ENCODE measurements at places on chromosomes 2 and 18. TPM values are rescaled to one million over a fixed set of nuclear protein-coding genes. Genes with fewer than 3 reads are reported as not detected.

The EMILIN2 gene
- total RNA-seq, result 53.4 TPM

DNA sequence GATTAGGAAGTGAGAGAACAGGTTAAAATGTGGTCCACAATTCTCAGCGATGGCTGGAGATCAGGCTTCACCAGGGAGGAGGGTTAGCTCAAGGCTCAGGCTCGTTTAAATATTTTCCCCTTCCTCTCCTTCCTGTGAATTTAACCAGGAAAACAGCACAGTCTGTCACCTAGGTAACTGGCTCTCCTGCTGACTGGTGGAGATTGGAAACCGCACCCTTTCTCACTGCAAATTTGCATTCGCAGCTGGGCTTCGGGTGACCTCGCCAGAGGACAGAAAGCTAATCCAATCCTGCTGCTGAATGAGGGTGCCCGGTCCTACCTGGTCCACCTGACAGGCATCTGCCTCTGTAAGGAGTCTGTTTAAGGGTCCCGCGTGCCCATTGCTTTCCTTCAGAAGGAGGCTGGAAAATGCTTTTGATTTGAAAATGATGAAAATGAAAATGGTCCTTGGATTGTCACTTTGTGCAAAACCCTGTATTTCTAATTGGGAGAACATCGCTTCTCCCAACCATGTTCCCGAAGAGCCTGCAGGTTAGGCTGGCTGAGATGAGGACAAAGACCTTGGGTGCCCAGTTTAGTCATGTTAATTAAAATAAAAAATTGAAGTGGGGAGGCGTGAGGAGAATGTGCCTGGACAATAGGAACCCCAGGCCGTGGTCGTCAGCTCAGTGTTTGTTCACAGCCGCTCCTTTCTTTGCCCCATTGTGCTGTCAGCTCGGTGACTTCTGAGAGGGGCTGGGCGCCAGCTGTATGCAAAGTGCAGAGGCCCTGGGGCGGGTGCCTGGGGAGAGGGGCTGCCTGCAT lies 43.4 kb upstream of the MTCL1 start:
- no peak for DNase-seq

The CPO gene
- not detected for total RNA-seq

- DNase-seq, result no peak
Observed at GRCh38 chr2:157320409-157320808, 5.2 kb downstream of the ERMN start.

- no peak for DNase-seq
Observed at GRCh38 chr2:159146996-159147666, 139.4 kb downstream of the WDSUB1 start.

- DNase-seq, result no peak
Observed at GRCh38 chr2:35997488-35997887, 358.1 kb upstream of the CRIM1 start.

DNA sequence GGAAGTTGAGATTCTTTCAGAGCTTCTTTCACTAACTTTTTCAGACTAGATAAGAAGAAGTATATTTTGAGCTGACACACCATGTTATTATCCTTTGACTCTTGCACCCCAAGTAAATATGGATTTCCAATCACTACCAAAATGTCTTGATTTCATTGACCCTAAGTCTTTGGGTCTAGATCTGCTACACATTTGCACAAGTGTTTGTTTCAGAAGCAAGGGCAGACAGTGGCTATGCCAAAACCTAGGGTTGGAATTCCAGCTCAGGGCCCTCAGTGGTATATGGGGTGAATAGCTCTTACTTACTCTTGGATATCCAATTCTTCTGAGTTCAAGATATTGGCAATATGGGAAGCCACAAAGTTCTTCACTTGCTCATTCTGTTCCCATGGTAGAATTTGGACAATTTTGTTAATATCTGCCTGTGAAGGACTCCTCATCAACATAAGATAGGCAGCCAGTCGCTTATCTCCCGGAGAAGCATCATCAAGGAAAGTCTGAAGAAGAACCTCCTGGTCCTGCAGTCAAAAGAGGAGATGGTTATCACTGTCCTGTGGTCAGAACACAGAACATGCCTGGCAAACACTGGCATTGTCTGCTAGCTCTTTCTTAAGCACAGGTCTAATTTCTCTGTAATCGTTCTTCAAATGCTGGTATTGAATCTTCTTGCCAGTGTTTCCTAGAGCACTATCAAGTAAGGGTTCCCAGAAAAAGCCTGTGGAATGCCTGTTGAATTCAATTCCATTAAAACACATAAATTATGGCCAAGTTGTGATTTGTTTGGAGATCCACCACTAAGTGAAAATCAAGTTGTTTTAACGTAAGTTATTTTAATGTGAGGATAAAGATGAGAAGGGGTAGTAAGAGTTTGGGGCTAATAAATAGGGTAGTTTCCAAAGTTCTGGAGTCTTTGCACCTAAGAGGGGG lies 15.6 kb downstream of the APOB start:
- DNase-seq, result no peak

- no peak for DNase-seq
Observed at GRCh38 chr2:38712871-38713270, 38.3 kb downstream of the SRSF7 start.

- DNase-seq, result no peak
Observed at GRCh38 chr2:127721311-127721977, 20.1 kb downstream of the SFT2D3 start.

The PLGLB2 gene
- 2.0 TPM for total RNA-seq

GRCh38 chr2:145919477-145919876 lies 1399.6 kb upstream of the ZEB2 start:
- no peak for DNase-seq

DNA sequence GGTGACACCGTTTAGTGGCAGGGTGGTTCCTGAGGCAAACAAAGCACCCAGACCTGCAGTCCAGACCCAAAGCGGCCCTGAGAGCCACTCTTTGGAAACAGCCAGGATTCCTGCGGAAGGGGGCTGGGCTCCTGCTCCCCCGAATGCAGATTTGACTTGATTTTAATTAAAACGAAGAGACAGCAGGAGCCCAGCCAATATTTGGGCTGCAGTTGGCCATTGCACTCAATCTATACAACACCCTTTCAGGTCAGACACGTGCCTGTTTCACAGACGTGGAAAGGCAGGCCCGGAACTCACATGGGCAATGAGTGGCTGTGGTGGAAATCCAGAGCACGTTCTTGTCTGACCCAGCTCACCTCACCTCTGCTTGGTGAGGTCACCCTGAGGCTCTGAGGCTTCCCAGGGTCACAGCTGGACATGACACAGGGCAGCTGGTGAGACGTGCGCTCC lies 122.4 kb downstream of the NDUFA10 start:
- no peak for DNase-seq

The IL1B gene
- total RNA-seq, result not detected

GRCh38 chr2:237830522-237830921 lies 28.9 kb upstream of the RAMP1 start:
- DNase-seq, result no peak

The SLC38A11 gene
- not detected for total RNA-seq

DNA sequence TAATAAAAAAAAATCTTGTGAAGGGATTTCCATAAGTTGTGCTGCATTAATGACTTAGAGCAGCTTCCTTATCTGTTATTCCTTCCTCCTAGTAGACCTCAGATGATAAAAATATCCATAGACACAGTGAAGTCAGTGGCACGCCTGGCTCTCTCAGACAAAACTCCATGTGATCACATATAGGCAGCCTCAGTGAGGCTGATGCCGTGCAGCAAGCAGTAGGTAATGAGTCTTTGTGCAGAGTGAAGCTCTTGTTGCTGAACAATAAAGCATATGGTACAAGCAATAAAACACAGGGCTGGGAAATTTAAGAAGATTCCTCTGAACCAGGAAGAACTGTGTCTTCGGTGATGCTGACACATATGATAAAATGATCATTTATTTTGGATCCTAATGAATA lies 102.7 kb downstream of the CSRNP3 start:
- no peak for DNase-seq

The PCBP1 gene
- total RNA-seq, result 442 TPM

The CDCA7 gene
- 128 TPM for total RNA-seq

DNA sequence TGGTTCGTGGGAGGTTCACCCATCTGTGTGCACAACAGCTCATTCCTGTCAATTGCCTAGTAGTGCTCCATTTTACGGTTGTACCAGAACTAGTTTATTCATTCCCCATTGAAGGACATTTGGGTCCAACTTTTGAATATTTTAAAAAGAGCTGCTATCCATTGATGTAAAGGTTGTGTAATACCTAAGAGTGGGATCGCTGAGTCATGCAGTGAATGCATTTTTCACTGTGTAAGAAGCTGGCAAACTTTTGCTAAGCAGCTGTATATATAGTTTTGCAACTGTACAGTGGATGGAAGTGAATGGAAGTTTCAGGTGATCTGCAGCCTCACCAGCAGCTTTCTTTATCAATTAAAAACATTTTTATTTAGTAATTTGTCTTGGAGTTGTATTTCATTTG lies 104.5 kb downstream of the DCDC2C start:
- DNase-seq, result no peak

DNA sequence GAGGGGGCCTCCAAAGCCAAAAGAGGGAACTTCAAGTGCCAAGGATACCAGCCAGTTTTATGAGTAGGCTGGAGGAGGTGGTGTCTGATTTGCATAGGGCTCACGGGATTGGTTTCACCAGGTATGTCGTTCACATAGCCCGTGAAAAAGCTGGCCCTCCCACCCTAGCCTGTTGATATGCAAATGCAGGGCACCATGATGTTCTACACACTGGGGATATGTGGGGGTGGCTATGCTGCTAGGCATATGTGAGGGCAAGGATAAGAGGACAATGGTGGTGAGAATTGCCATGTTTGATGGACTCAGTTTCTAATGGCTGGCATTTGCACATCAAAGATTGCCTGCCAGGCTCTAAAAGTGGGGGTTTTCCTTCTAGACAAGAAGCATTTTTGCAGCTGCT lies 378.6 kb downstream of the DPP10 start:
- DNase-seq, result no peak
